Umbilical cord (tissue), 2 donors: ENCODE measurements at places on chromosomes 11 and 22.

DNA sequence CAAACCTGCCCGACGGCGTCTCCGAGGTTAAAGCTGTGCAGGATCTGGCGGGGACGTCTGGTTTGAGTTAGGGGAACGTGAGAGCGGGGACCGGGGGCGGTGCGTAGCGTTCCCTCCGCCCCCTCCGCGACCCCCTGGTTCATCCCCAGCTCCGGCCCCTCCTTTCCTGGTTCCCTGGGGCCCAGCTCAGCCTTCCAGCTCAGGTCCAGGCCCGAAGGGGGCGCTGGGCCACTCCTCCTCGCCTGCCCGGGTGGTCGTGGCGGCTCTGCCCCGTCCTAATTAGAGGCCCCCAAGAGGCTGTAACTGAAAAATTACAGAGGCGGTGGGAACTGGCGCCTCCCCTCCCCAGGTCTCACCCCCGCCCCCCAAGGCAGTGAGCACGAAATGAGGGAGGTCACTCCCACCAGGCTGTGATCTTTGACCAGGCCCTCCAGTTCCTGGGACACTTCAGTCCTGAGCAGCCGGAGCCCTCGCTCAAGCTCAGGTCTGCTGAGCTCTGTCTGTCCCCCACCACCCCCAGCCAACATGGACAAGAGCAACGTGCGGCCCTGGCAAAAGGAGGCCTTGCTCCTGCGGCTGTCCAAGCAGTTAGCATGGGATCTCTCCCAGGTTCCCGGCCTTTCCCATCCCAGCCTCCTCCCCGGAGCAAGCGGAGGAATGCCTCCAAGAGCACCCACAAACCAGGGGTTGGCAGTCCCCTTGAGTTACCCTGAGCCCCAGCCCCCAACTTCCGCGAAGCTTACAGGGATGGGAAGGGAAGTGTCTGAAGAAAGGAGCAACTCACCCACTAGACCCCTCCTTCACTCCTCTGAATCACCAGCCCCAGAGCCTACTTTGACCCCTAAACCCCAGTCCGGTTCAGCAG, 3.3 kb downstream of the CD248 start:
- DNase-seq = no peak

DNA sequence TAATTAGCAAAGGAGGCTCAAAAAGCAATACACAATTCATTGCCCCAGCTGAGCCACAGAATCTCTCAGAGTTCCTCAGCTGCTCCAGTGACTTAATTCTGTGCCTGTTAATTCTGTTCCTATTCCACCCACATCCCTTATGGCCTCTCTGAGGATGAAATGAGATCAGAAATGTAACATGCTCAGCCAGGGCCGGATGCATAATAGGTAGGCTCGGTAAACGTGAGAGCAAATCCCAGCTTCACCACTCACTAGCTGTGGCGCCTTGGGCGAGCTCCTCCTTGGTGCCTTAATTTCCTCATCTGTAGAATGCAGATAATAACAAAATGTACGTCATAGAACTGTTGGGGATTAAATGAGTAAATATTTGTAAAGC, 42.8 kb upstream of the DKK3 start:
- no peak for DNase-seq

DNA sequence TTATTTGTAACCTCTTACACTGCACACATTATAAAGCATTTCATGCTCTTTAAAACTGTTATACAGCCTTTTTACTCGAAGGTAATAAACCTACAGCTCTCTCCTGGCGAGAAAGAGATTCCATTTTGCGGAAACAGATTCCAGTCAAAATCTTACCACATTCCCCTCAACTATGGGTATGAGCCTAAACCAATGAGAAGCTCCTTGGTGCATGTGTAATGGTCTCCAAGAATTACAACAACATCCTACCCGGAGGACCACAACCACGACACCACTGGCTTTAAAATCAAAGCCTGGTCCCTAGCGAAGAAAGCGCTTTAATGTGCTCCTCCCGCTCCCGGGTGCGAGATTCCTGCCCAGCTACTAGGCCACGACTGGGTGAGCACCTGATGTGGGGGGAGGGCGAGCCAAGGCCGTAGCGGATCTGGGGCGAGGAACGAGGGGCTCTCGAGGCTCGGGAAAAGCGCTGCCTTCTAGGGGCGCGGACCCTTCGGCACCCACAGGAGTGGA, 821 bp downstream of the CELF1 start:
- peak; percentile 40 for DNase-seq

DNA sequence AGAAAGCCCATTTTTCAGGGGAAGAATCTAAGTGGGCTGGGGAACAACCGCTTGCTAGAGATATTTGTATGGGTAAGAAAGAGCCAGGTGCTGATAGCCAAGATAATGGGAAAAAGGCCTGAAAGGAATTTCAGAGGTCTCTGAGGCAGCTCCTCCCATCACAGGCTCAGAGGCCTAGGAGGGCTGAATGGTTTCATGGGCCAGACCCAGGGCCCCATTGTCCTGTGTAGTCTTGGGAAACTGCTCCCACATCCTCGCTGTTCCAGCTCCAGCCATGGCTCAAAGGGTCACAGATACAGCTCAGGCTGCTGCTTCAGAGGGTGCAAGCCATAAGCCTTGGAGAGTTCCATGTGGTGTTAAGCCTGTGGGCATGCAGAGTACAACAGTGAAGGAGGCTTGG, 73.2 kb upstream of the ARHGAP20 start:
- no peak for DNase-seq

DNA sequence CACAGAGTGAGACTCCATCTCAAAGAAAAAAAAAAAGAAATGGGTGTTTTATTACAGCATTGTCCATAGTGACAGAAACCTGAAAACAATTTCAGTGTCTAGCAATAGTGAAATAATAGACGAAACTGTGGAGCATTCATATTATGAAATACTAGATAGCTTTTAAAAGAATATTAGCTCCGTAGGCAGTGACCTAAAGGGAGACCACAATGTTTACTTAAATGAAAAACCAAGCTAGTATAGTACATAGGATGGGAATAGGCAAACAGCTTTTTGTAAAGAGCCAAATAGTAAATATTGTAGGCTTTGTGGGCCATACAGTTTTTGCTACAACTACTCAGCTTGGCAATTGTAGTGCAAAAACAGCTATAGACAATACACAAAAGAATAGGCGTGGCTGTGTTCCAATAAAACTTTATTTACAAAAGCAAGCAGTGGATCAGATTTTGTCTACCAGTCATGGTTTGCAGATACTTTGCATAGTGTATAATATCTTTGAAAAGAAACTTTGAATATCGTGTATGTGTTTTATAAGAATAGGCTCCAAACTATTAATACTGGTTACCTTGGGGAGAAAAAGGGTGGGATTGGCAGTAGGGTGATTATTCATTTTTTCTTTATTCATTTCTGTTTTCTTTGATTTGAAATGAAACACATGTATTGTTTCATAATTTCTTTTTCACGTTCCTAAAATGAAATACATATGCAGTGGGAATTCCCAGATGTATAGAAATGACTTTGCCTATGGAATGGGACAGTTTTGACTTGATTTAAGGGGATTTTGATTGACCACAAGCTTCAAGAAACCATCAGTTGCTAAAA, 50.7 kb downstream of the PRR5L start:
- DNase-seq = no peak

- no peak for DNase-seq
These were observed 25.1 kb upstream of the GUCY1A2 start for GRCh38 chr11:107043242-107044006.

- DNase-seq = peak; percentile 11
These were observed 3.1 kb downstream of the OR8B8 start for GRCh38 chr11:124442442-124442841.

DNA sequence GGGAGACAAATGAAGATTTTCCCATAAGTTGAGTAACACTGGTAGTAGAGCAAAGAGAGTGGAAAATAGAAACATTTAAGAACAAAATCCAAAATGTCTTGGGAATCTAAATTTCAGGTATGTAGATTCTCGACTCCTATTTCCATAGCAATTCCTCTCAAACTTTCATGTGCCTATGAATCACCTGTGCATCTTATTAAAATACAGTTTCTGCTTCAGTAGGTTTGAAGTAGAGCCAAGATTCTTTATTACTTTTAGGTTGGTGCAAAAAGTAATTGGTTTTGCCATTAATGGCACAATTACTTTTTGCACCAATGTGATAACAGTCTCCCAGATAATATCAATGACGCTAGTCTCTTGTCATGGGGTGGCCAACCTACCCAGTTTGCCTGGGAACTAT, 115.3 kb upstream of the SLC5A12 start:
- DNase-seq = no peak

GRCh38 chr11:11969380-11970215, 38.8 kb downstream of the DKK3 start:
- DNase-seq = no peak

- no peak for DNase-seq
These were observed 80.7 kb upstream of the NCAM1 start for GRCh38 chr11:112880495-112880894.

DNA sequence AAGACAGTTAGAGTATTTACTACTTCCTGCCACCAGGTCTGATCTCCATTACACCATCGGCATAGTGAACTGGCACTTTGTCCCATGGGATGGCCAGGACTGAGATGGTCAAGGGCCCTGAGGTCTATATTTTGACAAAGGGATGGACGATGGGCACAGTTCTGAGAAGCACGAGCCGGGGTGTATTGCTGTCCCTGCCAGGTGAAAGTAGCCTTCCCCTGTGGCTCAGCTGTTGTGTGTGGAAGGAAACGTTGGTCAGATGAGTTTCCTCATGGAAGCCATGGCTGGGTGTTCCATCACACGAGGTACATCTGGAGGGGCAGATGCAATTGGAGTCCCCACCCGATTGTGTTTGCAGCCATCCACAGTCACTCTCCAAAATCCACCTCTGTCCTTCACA, 27.9 kb upstream of the BRSK2 start:
- no peak for DNase-seq

DNA sequence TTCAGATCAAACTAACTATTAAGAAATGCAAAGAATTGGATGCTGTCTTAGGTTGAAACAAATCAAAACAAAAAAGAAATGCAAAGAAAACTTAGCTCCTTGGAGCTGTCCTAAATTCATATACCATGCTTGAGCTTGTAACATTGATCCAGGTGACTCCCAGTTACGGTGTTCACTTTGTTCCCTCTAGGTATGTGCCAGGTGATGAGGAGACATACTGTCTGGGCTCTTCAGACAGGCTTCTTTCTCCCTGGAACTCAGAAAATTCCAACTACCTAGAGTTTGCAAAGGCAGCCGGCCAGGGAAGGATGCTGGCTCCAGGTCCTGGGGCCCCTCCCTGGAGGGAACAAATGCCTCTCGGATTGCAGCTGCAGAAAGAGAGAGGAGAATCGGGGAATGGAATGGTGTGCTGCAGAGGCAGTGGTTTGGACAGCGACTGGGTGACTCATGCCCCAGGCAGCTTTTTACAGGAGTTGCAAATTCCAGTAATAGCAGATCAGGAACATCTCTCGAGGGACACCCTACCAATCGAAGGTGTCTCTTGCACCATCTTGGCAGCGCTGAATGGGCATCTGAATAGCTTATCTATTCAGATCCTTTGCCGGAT, 12.3 kb upstream of the ASPHD2 start:
- peak; percentile 66 for DNase-seq

GRCh38 chr11:35192347-35192746, 53.4 kb downstream of the CD44 start:
- no peak for DNase-seq

DNA sequence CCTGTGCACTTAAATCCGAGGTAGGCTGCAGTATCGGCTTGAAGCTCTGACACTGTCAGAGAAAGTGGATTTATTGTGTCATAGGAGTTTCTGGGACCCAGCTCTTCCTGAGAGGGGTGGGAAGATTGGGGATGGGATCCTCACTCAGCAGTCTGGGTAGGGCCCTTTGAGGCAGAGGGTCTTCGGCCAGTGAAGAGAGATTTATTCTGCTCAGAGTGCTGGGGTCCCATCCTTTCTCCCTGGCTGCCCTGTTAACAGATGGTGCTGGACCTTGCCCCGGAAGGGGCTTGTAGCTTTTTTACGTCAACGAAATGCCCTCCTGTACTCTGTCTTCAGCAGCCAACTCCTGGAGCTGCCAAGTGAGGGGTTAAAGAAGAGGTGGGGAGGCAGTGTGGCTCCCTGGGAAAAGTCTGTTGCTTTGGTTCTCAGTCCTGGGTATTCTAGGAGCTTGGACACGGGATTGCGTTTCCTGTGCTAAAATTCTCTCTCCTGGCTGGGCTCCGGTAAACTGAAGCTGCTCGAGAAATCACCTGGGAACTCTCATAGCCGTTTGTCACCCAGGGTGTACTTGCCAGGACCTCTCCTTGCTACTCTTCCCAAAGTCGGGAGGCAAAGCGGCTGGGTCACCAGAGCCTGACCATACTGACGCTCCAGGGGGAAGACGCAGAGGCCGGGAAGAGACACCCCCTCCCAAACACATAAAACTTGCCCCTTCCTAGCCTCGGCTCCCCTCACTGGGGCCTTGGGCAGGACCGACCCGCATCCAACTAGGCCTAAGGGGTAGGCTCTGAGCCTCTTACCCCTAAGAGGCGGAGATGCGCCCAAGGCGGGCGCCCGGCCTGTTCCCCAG, 806 bp upstream of the SMDT1 start:
- peak; percentile 54 for DNase-seq

DNA sequence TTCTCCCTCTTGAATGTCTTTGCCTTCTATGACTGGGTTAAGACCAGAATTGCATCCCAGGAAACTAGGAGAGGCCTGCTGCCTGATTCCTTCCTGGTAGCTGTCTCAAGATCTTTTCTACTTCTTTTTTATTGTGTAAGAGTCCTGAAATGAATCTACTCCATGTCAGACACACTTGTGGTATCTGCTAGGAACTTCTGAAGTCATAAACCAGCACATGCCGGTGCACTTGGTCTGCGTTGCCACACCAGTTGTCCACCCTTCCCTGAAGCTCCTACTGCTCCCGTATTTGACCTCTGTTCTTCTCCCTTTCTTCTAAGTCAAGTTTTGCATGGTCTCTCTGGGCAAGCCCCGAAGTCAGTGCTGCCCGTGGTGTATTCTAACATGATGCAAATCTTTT, 644.2 kb downstream of the ETS1 start:
- DNase-seq = no peak

GRCh38 chr22:38239101-38239761, 33.6 kb downstream of the TMEM184B start:
- DNase-seq = peak; percentile 89

DNA sequence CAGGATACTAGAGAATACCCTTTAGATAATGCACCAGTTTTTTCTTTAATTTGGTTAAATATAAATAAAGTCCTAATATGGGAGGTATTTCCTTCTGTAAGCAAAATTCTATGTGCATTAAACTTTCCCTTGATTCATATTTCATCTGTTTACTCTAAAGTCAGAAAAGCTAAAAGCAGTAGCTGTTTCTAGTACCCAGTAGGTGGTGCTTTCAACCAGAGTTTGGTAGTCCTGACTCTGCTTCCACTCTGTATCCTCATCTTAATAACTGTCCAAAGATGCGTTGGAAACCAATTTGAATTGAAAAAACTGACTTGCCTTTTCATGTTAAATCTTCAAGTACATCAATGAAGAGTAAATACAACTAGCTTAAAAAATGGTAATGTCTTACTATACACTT, 1065.2 kb downstream of the JRKL start:
- DNase-seq = no peak
